Activated CD4-positive, alpha-beta T cell treated with anti-CD3 and anti-CD28 coated beads for 36 hours (primary cell): ENCODE measurements at places on chromosomes 12 and 14. TPM values are rescaled to one million over a fixed set of nuclear protein-coding genes. Genes with fewer than 3 reads are reported as not detected.

DNA sequence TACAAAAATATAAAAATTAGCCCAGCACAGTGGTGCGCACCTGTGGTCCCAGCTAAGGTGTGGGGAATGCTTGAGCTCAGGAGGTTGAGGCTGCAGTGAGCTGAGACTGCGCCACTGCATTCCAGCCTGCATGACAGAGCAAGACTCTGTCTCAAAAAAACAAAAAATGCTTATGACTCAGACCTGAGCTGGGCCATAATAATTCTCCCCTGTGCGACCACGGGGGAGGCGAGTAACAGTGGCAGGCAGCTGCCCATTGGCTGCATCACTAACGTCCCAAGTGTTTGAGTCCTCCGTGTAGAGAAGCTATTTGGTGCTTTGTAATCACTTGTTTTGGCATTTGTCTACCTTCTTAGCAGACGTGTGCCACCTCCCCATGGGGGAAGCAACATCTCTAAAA lies 24.9 kb downstream of the PSMC1 start:
- no peak overlapping the region for H3K27ac ChIP-seq
- no peak overlapping the region for H3K4me3 ChIP-seq
- peaks cover 6% of the 10 kb centered on the region for H3K4me1 ChIP-seq
- no peaks in the 10 kb centered on the region for H3K27me3 ChIP-seq
- H3K36me3 ChIP-seq, result peaks cover 14% of the 10 kb centered on the region

Gene NKX2-8
- total RNA-seq, result not detected

DNA sequence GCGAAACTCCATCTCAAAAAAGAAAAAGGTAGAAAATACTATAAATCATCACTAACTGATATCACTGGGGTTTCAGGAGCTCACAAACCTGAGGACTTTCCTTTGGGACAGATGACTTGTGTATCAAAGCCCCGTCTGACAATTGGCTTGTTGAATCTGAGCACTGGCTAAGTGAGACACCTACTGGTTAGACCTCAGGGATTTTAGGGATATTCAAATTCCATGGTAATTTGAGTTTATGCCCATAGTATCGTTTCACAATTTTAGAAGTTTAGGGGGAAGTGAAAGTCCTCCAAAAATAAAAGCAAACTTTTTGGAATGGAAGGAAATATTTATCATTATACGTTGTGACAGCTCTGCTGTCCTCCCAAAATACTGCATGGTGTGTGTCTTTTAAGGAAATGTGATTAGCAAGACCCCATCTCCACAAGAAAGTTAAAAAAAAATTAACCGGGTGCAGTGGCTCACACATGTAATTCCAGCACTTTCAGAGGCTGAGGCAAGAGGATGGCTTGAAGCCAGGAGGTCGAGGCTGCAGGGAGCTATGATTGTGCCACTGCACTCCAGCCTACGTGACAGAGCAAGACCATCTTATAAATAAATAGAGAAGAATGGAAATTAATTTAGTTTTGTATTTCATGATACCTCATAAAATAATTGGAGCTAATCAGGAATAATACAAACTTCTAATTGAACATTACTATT lies 49.2 kb downstream of the FBXL14 start:
- no peak for DNase-seq
- H3K27ac ChIP-seq, result no peak overlapping the region
- no peaks in the 10 kb centered on the region for H3K4me1 ChIP-seq
- no peak overlapping the region for H3K4me3 ChIP-seq

DNA sequence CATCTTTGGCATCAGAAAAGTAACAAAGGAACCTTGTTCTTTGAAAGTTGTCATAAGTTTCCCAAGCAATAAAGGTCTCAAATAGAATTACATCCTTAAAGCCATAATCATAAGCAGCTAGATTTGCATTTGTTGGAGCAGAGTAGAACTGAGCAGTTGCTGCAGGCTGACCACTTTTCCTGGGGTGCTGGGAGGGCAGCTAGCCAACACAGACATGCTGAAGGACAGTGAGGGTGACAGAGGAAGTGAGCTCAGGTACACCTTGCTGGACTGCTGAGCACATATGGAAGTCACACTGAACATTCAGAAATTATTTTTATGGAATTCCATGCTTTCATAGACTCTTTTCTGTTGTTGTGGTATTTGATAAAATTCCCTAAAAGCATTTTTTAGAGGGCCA lies 66.2 kb downstream of the MARK3 start:
- no peak overlapping the region for H3K4me3 ChIP-seq
- no peak for DNase-seq
- H3K27ac ChIP-seq, result no peak overlapping the region
- no peaks in the 10 kb centered on the region for H3K27me3 ChIP-seq
- H3K36me3 ChIP-seq, result peaks cover 19% of the 10 kb centered on the region
